ENCODE measurements at places on chromosomes 12 and 14.
A peak's percentile ranks its signal among the peaks of the same experiment; 100 is the strongest.

GRCh38 chr12:27186022-27186839, 57.9 kb upstream of the STK38L start:
- DNase-seq, result no peak

DNA sequence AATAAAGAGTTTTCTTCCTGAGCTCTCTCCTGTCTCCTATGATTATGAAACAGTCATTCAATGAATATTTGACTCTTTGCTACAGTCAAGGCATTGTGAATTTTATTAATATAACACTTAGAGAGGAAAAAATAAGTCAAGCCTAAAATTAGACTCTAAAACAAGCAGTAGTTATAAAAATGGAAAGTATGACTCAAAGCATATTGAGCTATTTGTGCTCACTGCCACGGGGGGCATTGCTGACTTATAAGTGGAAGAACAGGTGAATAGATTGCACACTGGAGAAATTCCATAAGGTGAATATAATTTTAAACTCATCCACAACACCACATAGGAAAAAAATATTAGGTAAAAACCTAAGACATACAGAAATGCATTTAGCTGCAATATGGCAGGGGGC, 87.7 kb upstream of the CCDC196 start:
- no peak for DNase-seq

DNA sequence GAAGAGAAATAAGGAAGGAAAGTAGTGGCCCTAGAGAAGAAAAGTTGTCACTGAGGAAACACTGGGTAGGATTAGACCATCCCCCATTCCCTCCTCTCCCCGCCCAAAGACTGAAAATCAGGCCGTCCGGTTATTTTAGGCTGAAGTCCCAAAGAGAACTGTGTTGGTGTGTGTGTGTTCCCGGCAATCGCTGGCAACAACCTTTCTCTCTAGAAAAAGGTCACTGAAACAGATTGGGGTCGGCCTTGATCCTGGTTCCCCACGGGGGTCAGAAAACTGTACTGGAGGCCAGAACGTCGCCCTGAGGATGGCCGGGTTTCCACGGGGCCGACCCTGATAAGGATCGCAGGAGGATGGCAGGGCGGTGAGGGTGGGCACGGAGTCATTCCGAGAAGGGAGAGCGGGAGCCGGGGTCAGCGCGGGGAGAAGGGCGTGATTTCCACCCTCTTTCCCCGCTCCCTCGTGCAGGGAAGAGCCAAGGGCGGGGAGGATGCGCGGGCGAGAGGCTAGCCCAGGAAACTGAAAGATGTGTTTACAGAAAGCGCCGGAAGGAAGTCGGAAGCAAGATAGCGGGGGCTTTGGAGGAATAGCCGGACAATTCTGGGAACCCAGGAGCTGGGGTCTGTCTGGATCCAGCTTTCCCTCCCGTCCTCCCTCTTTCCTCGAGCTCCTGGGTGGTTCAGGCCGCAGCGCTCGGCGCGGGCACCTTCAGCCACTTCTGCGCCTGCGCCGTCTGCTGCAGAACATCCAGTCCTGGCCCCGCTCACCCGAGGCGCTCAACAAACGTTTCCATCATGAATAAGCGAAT, 25.3 kb upstream of the SPTLC2 start:
- DNase-seq, result peak; percentile 79

GRCh38 chr12:104508752-104509446, 52.2 kb downstream of the CHST11 start:
- DNase-seq, result no peak

DNA sequence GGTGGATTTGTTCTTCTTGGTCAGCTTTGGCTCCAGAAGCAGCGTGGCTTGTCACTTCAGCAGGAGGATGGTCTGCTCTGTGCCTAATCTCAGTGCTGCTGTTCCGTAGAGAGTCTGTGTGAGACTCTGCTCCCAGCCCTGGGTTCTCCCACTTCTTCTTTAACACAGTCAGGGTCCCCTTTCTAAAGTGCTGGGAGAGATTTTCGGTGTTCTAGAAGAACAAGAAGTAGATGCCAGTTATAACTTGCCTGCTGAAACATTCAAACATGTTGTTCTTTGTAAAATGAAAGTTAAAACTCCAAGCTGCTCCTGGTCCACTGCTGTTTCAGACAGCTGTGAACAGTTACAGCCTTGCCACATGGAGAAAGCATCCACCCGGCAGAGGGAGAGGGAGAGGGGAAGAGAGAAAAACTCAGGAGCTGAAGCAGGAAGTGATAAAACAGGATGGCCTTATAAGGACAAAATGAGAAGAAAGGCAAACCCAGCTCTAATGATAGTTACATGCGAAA, 55.2 kb upstream of the CERS5 start:
- DNase-seq, result peak; percentile 32

- no peak for DNase-seq
Observed at GRCh38 chr14:65492266-65492665, 79.7 kb downstream of the FUT8 start.

DNA sequence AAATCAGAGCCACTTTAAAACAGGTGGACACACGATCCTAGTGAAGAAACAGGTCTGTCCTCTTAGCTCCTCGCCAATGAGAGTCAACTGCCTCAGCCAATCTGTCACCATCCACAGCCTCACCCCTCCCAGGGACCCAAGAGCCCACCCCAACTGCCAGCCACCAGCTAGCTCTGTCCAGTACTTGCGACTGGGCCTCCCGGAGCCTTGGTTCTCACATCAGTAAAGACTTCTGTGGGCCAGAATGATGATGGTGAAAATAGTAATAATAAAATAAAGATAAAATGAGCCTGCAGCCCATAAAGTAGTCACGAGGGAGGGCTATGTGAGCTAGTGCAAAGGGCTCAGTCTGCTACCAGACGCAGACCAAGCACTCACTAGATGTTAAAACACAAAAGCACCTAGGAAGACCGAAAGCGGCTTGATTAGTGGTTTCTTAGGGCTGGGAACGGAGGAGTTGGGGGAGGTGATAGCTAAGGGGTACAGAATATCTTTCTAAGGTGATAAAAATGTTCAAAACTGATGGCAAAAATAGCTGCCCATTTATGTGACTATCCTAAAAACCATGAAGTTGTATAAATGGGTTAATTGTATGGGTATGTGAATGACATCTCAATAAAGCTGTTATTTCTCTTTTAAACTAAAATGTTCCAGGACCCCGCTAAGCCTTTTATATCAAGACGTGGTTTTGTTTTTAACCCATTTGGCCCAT, 39.8 kb downstream of the ACTN1 start:
- no peak for DNase-seq

DNA sequence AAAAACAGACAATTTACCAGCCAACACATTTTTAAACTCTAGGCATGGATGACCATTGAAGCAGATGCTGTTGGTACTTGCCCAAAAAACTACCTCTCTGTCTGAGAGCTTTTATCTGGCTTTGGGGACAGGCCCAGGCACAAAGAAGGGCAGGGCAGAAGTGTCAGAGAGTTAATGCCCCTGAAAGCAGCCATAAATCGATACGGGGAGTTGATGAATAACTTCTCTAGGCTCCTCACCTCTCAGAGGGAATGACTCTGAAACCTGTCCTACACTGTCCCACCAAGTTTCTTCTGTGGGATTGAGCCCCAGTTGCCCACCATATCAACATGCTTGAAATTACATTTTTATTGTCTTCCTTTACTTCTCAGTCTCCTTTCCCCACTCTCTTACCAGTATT, 113.0 kb upstream of the DAAM1 start:
- DNase-seq, result no peak

GRCh38 chr14:63295231-63295685, 23.5 kb downstream of the GPHB5 start:
- no peak for DNase-seq

- DNase-seq, result peak; percentile 77
Observed at GRCh38 chr14:24365600-24366412, 2.2 kb upstream of the NFATC4 start.

DNA sequence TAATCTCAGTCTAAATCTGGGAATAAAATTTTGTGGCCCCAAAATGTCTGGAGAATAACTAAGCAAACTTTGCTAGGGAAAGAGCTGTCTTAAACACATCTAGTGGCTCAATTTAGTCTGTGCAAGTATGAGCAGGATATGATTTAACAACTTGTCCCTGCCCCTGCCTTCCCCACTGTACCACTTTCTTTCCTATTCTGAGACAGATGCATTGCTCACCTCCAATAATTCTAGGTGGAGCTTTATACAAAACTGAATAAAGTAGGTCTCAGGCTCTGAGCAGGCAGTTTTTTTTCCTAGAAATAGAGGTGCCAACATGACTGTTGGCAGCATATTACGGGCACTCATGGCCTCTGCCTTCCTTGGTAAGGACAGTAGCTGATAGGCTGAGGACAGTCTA, 412.1 kb downstream of the DAD1 start:
- no peak for DNase-seq

DNA sequence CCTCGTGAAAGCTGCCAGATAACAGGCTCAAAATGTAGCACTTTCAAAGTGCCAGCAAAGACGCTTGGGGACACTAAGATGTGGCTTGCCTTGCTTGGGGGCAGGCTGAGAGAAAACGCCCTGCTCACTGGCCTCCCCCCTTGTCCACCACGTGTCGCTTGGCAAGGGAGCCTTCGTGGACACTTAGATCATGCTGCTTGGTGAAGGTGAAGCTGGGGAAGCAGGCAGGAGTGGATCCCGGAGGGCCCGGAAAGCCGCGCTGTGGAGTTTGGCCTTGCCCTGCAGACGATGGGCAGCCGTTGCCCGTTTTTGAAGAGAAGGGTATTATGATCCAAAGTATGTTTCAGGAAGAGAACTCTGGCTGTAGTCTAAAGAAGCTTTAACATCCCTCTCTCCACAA, 53.4 kb upstream of the BDKRB2 start:
- no peak for DNase-seq

- DNase-seq, result no peak
Observed at GRCh38 chr14:75267141-75267721, 11.4 kb upstream of the FOS start.

GRCh38 chr12:79000501-79000900, 135.9 kb downstream of the SYT1 start:
- DNase-seq, result no peak

- DNase-seq, result peak; percentile 80
Observed at GRCh38 chr12:121786440-121786825, 7.1 kb downstream of the RHOF start.

DNA sequence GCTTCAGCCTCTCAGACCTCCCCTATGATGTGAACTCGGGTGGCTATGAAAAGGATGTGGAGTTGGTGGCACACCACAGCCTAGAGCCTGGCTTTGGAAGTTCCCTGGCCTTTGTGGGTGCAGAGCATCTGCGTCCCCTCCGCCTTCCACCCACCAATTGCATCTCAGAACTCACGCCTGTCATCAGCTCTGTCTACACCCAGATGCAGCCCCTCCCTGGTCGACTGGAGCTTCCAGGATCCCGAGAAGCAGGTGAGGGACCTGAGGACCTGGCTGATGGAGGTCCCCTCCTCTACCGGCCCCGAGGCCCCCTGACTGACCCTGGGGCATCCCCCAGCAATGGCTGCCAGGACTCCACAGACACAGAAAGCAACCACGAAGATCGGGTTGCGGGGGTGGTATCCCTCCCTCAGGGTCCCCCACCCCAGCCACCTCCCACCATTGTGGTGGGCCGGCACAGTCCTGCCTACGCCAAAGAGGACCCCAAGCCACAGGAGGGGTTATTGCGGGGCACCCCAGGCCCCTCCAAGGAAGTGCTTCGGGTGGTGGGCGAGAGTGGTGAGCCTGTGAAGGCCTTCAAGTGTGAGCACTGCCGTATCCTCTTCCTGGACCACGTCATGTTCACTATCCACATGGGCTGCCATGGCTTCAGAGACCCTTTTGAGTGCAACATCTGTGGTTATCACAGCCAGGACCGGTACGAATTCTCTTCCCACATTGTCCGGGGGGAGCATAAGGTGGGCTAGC, 7.0 kb upstream of the RPS26 start:
- DNase-seq, result no peak

- no peak for DNase-seq
Observed at GRCh38 chr12:8887285-8887715, 27.0 kb upstream of the PHC1 start.

DNA sequence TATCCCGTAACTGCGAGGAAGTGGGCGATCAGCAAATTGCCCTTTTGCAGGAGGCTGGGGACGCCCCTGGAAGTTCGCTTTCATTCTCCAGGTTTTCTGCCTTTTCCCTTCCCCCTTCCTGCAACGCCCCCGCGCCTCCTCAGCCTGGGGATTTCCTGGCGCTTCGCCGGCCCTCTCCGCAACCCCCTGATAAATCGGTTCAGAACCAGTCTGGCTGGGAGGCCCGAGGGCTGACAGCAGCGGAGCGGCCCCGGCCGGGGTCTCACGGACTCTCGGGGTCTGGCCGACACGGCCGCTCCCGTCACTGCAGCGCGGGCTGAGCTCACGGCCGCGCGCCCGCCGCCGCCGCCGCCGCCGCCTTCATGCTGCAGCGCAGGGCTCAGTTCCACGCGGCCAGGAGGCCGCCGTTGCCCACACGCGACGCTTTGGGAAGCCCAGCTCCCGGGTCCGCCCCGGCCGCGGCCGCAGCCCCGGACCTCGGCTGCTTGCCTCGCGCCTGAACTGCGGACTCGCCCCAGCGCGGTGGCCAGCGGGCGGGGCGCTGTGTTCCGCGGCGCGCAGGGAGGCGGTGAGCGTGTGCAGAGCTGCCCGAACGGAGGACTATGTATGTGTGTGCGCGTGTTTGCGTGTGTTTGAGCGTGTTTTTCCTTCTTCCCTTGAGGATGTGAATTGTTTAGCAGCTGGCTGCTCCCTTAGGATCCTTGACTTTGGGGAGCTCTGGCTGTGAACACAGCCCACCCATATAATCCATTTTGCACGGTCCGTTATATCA, at the start of gene LRFN5:
Gene LRFN5 (plus strand): TSS at position 345 of the 772 bp plus-strand sequence.
- DNase-seq, result peak; percentile 30

GRCh38 chr14:34619471-34619870, 10.5 kb downstream of the SNX6 start:
- no peak for DNase-seq

All from activated naive CD4-positive, alpha-beta T cell treated with anti-CD3 and anti-CD28 coated beads for 36 hours (primary cell).